ENCODE measurements at places on chromosomes 1 and 21.

GRCh38 chr1:179167418-179167777, 62.1 kb downstream of the ABL2 start:
- DNase-seq = no peak

DNA sequence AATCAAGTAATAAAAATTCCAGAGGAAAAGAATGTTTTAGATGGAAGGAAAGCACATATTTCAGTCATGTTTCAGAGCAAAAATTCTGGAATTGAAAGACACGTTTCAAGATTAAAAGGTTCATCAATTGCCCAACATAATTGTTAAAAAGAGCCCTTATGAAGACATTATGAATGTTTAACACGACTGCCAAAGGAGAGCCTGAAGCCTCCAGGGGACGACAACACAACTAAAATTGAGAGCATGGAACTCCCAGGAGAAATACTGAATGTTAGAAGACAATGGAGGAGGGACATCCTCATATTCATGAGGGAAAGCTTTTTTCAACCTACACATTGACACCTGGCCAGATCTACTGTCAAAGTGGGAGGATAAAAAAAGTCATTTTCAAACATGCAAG, 16.0 kb downstream of the OR2T11 start:
- no peak for DNase-seq

DNA sequence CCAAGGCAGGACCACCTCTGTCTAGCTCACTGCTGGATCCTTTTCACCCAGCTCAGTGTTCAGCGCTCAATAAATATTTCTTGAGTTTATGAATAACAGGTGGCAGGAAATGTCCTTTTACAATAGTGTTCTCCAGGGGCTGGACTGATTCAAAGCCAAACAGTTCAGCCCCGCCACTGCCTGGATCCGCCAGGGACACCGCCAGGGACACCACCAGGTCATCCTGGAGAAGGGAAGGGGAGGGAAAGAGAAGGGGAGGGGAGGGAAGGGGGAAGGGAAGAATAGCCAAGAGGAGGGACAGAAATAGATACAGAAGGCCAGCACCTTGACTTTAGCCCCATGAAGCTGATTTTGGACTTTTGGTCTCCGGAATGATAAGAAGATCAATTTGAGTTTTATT, 255.6 kb downstream of the GRIK3 start:
- DNase-seq = peak; percentile 30

DNA sequence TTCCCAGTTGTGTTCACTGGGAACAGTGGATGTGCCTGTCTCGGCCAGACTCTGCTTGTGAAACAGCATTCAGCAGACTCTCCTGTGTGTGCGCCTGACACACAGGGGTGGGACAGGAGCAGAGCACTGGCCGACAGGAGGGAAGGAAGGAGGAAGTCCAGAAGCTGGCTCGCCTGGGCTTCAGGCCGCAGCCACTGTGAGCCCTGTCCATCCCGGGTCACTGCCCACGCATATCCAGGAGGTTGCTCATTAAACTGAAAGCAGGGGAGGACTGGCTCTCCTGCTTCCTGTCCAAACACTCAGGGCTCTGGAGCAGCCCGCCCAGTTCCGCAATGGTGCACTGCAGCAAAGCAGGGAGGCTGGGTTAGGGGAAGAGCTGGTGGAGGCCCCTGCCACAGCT, 218.7 kb upstream of the VAMP3 start:
- no peak for DNase-seq

DNA sequence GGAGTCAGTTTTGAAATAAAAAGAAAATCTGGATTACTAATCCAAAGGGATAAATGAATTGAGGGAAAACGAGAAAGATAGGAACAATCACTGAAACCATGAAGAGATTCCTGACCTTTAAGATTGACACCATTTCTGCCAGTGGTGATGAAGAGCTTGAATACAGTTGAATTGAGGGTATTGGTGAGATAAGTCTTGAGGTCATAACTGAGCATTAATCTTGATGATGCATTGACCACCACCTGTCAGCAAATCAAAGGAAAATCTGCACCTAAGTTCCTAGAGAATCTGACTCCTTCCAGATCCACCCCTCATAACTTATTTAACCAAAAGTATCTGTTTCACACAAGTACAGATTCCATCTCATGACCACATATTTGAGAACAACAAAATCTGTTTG, 21.6 kb downstream of the RPS27 start:
- no peak for DNase-seq

DNA sequence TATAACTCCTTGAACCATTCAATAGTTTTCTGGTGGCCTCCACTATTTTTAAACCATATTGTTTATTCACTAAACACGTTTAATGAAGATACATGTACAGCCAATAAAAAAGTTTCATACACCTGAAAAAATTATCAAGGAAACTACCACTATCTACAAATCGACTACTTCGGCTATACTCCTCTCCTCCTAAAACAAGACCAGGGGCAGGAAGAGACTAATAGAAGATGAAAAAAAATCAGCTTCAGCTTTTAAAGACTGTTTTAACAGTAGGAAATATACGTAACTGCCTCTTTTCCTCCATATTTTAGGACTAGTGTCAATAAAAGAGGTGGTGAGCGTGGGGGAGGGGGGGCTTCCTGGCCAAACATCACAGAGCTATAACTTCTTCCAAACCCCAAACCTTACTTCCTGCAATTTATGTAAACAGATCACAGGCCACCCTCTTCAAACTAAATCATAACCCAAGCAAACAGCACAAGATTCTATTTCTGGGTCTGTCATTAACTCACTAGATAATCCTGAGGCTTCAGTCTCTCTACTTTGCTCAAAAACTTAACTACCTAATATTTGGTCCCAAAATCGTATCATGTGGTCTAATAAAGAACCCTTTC, 15.1 kb downstream of the FOXJ3 start:
- DNase-seq = no peak

- DNase-seq = no peak
These were observed 82.2 kb upstream of the SOD1 start for GRCh38 chr21:31577271-31577670.

- DNase-seq = no peak
These were observed 31.1 kb downstream of the EEIG2 start for GRCh38 chr1:108590957-108591356.

- DNase-seq = peak; percentile 77
These were observed 364.0 kb downstream of the CAMTA1 start for GRCh38 chr1:7149080-7149838.

DNA sequence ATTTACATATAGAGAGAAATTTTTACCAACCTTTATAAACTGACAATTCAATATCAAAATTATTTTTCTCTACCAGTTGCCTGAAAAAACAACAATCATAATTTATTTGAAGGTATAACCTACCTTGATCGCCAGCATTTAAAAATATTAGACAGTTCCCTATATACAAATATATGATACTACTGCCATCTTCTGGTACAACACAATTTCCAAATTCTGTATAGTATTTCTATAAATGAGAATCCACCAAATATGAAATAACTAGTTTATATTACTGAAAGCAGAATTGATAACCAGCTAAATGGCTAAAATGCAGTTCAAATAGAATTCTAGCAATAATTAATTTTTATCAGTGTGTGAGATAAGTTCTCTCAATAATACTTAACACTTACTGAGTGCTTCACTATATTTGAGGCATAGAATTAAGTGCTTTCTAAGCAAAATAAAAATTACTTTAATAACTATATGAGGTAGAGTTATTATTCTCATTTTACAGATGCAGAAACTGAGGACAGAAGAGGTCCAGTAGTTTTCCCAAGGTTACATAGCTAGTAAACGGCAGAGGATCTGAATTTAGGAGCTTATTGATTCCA, 75.6 kb downstream of the PIGK start:
- no peak for DNase-seq

- no peak for DNase-seq
These were observed 1.4 kb downstream of the TPM3 start for GRCh38 chr1:154190550-154190949.

Data from iPS-NIHi11 (cell line).